ENCODE measurements at places on chromosomes 6 and 20.

- DNase-seq, result no peak
Measured at GRCh38 chr6:24859608-24860200, 61.0 kb upstream of the ARMH2 start.

DNA sequence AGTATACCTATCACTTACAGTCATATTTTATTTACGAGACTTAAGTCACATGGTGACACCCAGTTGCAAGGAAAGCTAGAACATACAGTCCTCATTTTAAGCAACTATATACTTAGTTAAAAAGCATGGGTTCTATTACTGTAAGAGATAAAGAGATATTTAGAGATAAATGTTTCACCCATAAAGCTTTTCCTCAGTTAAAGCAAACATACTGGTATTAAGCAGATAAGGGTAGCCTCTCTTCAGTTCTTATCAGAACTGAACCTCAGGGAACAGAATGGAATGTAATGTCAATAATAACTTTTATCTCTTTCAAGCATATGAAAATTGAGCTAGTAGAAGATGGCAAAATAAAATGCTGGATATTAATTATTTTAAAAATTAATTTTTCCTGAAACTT, 9.9 kb upstream of the ASCC3 start:
- no peak for DNase-seq

DNA sequence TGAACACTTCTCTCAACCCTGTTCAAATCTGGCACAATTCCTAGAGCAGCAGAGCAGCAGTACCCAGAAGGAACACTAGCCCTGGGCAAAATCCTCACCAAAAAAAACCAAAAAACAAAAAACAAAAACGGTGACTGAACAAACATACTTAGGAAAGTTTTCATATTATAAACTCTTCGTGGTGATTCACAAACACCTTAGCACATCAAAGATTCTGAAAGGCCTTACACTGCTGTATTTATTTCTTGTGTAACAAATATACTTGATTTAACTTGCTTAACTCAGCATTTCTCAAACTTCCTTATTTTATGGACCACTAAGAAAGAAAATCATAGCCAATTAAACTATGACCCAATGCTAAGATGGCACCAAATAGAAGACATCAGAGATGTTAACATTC, 57.8 kb upstream of the RREB1 start:
- no peak for DNase-seq

- DNase-seq, result no peak
Measured at GRCh38 chr6:166262743-166263515, 45.3 kb downstream of the PRR18 start.

GRCh38 chr6:56690519-56691285, 48.0 kb upstream of the DST start:
- no peak for DNase-seq

DNA sequence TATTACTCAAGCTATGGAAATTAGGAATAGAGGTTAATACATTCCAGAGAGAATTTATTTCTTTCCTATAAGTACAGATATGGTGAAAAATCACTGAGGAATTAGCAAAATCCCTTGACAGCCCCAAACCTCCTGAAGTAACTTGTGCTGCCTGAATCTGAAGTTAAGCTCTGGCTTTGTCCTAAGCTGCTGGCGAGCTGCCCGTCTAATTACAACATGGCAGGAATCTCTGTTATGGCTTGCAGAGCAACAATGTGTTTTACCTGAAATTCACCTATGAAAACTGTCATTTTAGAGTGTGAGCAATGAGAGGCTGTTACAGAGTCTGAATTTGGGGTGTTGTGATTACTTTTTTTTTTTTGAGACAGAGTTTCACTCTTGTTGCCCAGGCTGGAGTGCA, 22.5 kb upstream of the IYD start:
- no peak for DNase-seq

DNA sequence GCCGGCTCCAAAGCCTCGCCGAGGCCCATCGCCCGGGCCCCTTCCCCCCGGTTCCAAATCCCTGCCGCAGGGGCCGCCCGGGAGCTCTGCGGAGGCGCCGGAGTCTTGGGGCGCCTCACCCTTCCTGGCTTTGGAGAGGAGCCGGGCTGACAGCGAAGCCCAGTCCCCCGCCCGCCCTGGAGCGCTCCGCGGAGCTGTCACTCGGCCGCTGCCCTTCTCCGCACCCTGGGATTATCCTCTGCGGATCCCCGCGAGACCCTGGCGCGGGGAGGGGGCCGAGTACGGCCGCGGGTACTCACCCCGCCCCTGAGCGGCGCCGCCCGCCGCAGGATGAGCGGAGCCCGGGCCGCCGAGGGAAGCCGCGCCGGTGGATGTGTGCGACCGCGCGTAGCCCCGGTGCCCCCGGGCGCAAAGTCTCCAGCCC, 343 bp downstream of the SNAP91 start:
- DNase-seq, result no peak

DNA sequence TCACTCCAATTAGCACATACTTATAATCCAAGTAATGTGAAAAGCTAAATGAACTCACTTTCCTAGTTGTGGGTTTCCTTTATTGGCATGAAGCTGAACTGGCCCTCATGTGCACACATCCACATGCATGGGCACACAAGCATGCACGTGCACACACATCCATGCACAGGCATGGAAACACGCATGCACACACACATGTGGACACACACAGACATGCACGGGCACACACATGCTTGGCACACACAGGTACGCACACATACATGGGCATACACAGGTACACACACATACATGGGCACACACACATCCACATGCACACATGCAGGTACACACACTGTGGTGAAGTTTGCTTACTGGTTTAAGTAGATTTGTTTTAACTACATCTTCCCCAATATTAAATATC, 23.8 kb downstream of the SYNDIG1 start:
- DNase-seq, result no peak

- DNase-seq, result no peak
Measured at GRCh38 chr6:1315560-1316386, 3.9 kb downstream of the FOXQ1 start.

- no peak for DNase-seq
Measured at GRCh38 chr6:69868961-69869360, 2.6 kb downstream of the COL19A1 start.

GRCh38 chr6:33929575-33930288, 125.9 kb upstream of the MLN start:
- no peak for DNase-seq
